Effector CD8-positive, alpha-beta T cell (primary cell): ENCODE measurements at places on chromosomes 4 and X.

- no peak for DNase-seq
Measured at GRCh38 chr4:186724058-186724863, 605 bp upstream of the FAT1 start.

- peak; percentile 40 for DNase-seq
Measured at GRCh38 chr4:7843831-7844593, 95.6 kb downstream of the AFAP1 start.

- no peak for DNase-seq
Measured at GRCh38 chr4:157104541-157104940, 28.6 kb downstream of the GLRB start.

DNA sequence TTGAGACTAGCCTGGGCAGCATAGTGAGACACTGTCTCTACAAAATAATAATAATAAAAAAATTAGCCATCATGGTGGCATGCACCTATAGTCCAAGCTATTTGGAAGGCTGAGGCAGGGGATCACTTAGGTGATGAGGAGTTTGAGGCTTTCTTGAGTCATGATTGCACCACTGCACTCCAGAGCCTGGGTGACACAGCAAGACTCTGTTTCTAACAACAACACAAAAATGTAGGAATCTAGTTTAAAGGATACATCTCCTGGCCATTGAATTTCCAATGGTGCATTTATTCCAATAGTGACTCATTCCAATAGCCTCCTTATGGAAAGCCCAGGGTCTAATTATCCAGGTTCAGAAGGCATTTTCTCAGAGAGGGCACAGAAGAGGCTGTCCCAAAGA, 21.9 kb upstream of the HERC6 start:
- no peak for DNase-seq

GRCh38 chr4:84778041-84778440, 188.4 kb downstream of the WDFY3 start:
- DNase-seq = no peak

DNA sequence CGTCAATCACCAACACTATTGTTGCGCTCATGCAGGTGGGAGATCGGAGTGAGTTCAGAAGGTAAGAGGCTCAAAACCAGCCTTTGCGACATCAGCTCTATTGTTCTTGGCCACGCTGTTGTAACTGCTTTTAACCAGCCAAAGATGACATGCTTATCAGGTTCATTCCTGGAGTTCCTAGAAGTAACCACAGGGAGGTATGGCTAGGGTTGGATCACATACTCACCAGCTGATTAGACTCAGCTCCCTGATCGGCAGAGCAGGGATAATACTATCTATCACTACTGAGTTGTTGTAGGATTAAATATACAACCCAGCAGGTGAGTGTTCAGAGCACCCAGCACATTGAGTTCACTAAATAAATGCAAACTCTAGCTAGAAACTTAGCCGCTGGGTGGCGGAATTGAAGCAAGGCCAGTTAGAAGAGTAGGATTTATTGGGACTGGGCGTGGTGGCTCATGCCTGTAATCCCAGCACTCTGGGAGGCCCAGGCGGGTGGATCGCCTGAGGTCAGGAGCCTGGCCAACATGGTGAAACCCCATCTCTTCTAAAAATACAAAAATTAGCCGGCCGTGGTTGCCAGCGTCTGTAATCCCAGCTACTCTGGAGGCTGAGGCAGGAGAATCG, 12.4 kb downstream of the SLC34A2 start:
- DNase-seq = no peak

DNA sequence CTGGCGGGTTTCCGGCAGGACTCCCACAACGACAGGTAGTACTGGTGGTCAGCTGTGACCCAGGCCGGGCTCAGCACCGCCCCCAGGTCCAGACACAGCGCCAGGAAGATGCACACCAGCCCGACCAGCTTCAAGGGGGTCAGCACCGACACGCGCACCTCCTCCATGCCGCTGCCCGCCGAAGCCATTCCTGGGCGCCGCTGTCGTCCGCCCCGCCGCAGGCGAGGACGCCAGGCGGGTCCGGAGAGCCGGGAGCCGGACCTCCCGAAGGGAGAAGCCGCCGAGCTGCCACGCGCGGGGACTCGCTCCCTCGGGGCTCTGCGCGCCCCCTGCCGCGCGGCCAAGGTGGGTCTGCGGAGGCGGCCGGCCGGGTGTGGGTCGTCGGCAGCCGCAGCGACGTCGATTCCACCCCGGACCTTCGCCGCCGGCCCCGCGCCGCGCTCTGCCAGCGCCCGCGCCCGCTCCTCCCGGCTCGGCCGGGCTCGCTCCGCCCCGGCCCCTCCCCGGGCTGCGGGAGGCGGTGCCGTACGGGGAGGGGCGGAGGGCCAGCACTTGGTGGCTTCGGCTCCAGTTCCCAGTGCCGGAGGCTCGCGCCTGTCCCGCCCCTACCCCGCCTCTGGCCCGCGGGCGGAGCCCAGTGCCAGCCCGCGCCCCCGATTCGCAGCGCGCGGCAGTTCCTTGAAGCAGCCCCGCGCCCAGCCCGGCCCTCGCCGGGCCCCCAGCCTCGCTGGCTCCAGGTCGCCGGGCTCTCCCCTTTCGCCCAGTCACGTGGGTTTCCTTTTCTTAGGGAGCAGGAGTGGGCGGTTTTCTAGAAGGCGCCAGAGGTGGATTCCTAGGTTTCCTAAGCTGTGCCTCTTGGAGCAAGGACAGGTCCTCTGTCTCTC, at the start of gene TMEM47:
TSS of gene TMEM47 (minus strand) at position 444 of the 884 bp plus-strand sequence. CDS start at position 188, 256 bp downstream.
- no peak for DNase-seq

- DNase-seq = no peak
Measured at GRCh38 chr4:23921447-23921845, 31.6 kb upstream of the PPARGC1A start.

DNA sequence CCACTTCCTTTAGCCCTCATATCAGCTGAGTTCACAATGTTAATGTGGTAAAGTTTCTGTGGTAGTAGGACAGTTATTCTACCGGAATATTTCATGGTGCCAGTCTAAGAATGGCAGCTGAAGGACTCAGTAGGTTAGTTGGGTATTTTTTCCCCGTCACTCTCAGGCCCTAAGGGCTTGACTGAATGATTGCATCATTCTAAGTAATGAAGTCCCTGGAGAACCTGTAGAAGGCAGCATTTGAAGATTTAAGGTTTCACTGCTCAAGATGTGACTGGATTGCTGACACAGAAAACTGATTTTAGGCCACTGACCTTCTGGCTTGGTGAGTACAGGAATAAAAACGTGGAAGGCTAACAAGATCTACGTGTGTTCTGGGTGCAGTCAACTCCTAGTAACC, 657.3 kb downstream of the PCDH19 start:
- no peak for DNase-seq

DNA sequence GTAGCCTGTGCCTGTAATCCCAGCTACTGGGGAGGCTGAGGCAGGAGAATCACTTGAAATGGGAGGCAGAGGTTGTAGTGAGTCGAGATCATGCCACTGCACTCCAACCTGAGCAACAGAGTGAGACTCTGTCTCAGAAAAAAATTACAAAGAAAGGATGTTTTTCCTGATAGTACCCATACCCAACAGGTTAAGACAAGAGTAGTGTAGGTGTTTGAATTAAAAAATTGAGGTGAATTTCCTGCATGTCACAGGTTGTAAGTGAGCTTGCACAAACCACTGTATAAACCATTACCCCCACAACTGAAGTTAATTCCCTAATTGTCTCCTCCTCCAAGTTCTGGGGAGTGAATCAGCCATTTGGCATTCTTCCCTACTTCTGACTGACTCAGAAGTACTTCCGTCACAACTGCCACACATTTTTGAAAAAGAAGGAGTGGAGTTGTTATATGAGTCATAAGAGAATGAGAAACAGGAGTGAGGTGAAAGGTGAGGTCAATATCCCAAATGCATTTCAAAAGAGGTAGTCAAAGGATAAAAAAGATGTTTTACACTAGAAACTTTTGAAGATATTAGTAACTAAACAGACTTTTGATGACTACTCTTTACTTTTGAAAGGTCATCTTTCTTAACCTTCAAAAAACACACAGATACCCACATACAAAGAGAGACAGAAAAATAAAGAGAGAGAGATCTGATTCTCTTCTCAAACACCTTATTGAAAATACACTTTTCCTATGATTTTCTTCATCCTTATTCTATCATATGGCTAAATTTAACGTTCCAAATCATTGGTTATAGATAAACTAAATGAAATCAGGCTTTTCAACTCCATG, 134.5 kb downstream of the BTC start:
- DNase-seq = no peak

DNA sequence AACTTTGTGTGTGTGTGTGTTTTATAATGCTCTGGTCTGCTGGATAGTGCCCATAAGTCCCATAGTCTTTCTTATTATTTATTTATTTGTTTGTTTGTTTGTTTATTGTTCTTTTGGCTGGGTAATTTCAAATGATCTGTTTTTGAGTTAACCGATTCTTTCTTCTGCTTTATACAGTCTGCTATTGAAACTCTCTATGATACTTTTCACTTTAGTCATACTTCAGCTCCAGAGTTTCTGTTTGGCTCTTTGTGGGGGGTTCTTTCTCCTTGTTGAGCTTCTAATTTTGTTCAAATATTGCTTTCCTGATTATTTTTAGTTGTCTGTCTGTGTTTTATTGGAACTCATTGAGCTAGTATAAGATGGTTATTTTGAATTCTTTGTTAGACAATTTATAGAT, 10.0 kb downstream of the CXCL3 start:
- no peak for DNase-seq

- DNase-seq = no peak
Measured at GRCh38 chr4:187685247-187685646, 310.3 kb upstream of the ZFP42 start.

DNA sequence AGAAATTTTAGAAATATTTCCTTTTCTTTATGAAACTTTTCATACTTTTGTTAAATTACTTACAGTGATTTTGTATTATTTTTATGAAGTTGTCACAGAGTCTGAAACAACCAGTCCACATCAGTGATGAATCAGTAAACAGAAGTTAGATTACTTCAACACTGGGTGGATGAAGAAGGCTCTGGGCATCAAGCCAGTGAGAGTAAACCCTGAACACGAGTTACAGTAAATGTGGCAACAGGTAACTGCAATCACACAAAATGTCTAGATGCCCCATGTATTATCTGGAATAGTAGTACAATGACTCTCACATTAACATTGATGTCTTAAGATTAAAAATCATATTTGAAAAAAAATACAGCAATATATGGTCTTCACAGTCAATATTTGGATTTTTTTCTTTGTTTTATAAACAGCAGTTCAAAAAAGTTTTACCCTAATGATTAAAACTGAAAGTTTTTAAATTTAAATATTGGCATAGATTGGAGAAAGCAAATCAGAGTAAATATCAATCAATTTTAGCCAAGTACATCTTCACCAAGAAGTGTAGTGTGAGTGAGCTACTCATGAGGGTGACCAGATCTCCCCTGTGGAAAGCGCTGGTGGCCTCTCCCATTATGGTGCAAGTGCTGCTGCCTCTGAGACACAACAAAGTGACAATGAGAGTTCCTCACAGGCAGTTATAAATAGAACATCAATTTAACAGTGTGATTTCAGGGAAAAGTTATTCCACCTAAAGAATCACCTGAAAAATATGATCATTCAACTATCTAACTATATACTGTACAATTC, 63.2 kb upstream of the UGT2B7 start:
- no peak for DNase-seq

DNA sequence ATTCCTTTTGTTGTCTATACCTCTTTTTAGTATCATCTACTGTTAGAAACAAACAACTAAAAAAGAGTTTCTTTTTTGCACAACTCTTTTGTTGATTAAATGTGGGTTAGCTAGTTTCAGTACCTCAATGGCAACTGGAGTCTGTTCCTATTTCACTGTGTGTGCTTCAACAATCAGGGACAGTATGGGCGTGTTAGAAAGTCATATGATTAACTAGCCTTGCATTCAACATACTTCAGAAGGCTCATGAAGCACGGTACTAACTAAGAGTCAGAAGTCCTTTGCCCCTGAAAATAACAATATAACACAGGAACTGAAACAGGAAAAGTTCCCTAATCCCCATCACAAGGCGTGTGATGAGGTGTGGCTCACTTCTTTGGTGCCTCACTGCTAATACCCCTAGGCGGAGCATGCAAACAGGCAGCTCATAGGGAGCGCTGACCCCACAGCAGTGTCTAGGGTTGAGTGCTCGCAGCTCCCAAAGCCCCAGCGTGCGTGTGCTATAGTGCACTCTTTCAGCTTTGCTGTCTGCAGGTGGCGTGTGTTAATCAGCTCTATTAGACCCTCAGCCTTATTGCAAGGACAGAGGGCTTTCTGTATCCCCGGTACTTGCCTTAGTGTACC, 203.1 kb upstream of the NDST3 start:
- no peak for DNase-seq

- no peak for DNase-seq
Measured at GRCh38 chrX:74324131-74324530, 20.2 kb downstream of the ZCCHC13 start.

DNA sequence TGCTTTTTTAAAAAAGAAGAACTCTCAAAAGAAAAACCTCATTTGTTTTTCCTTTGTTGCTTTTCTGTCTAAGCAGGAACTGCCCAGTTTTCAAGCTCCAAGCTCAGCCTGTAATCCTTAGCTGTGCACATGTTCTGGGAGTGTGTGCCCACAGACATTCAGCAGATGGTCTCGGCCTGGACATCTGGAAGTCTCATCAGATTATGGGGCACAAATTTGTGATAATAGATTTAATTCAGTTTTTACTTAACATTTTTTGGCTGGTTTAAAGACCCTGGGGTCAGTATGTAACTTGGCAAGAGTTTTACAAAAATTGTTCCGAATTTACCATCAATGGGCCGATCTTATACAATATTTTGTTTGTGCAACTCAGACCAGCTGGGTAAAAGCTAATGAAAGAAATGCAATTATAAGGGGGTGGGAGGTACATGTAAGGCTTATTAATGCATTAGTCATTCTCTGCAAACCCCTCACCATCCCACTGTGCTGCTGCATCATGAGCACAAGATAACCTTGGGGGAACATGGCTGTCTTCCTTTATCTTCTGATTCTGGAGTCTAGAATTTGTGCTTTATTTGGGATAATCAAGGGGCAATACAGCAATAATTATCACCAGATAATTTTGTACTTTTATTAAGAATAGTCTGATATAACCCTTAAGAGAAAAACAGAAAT, 86.9 kb upstream of the PHOX2B start:
- no peak for DNase-seq

DNA sequence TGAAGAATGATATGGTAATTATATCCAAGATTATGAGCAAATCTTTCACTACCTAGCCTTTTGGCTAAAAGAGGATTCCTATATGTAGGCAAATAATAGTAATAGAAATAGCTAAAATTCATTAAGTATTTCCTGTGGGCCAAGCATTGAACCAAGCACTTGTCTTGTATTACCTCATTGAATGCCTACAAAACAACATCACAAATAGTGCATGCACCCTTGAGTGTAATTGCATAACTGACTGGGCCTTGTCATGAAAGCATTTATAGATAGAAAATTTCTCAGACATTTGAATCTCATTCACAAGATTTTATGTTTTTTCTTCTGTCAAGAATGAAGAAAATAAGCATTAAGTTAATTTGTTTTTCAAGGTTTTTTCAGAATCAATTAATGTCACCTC, 3.9 kb upstream of the HPGDS start:
- no peak for DNase-seq

- no peak for DNase-seq
Measured at GRCh38 chr4:138182838-138183426, 59.2 kb downstream of the SLC7A11 start.

GRCh38 chr4:186472948-186473347, 82.4 kb downstream of the MTNR1A start:
- no peak for DNase-seq

- no peak for DNase-seq
Measured at GRCh38 chr4:97587912-97588311, 555.4 kb downstream of the STPG2 start.
